ENCODE measurements at places on chromosomes 6 and 20.

- no peak for DNase-seq
Measured at GRCh38 chr20:63176034-63176426, 39.9 kb downstream of the YTHDF1 start.

- no peak for DNase-seq
Measured at GRCh38 chr20:12354725-12355124, 437.0 kb downstream of the BTBD3 start.

DNA sequence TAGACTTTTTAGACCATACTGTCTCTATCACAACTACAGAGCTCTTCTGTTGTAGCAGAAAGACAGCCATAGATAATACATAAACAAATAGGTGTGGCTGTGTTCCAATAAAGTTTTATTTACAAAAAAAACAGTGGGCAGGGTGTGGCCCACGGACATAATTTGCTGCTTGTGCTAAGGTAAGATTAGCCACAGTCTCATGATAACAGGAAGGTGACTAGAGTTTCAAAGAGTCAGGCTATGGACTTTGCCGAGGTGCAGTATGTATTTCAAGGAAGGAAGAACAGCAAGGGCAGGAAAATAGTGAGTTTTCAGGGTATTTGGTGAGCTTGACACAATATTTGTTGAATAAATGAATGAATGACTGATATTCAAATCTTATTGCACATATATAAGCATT is 20.2 kb downstream of the SOBP start:
- DNase-seq, result no peak

DNA sequence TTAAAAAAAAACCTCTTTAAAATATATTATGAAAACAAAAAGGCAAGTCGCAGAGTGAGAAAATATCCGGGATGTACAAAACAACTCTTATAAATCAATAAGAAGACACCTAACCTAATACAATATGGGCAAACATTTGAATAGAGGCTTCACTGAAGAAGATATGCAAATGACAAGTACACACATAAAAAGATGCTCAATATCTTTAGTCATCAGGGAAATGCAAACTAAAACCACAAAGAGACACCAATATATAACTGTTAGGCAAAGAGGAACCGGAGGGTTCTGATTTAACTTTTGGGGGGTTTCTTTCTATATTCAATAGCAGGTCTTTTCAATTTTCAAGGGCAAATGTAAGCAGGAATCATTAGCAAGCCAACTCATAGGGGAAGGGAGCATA is 480.7 kb upstream of the SPTLC3 start:
- DNase-seq, result no peak

DNA sequence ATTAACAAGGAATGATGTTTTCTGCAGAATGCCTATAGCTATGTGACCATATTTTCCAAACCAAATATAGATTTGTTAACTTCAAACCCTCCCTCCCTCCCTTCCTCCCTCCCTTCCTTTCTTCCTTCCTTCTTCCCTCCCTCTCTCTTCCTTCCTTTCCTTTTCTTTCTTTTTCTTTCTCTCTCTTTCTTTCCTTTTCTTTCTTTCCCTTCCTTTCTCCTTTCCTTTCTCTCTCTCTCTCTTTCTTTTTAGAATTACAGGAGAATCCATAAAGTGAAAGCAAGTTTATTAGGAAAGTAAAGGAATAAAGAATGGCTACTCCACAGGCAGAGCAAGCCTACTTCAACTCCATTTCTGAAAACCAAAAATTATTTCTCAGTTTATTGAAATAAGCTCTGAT is 153.0 kb downstream of the AHI1 start:
- no peak for DNase-seq

DNA sequence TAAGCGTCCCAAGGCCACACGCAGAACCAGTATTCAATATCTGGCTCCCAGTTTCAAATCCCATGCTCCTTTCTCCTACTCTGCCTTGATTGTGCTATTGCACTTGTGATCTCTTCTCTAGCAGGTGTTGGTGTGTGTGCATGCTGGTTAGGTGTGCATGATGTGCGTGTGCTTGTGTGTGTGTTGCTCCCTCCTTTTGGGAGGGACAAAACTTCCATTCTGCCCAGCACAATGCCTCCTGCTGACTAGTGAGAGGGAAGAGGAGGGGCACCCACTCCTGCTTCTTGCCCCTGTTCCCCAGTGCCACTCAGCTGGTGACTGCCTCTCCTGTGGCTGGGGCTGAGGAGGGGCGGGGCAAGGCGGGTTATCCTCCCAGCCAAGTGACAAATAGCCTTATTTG is 19.7 kb downstream of the CD40 start:
- no peak for DNase-seq

- no peak for DNase-seq
Measured at GRCh38 chr6:113909224-113909856, 52.2 kb downstream of the MARCKS start.

DNA sequence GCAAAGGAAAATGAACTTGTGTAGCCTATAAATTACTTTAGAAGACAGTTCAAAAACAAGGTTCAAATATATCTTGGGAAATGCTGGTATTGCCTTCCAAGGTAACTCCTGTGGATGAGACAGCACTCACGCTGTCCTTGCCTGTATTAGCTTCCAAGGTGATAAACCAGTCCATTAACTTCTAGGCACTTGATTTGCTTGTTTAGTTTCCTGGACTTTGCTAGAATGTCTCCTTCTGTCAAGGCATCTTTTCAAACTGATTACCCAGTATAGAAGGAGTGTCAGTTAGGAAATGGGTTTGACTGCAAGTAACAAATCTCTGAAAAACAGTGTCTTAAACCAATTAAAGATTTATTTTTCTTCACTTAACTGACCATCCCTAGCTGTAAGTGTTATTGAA is 103.4 kb upstream of the SLC22A23 start:
- no peak for DNase-seq

- no peak for DNase-seq
Measured at GRCh38 chr20:54772893-54773642, 297.7 kb downstream of the DOK5 start.

All from stimulated activated CD4-positive, alpha-beta T cell treated with anti-CD3 and anti-CD28 coated beads, Interleukin-15, amount 100 ng/mL, for 48 hours (primary cell).